D721Med (cell line): ENCODE measurements at places on chromosomes 5 and 9.

- DNase-seq = no peak
These were observed 3.3 kb upstream of the TSLP start for GRCh38 chr5:111068213-111068612.

GRCh38 chr5:96687812-96688453 lies 25.8 kb downstream of the CAST start:
- DNase-seq = no peak

- no peak for DNase-seq
These were observed 38.9 kb downstream of the RXRA start for GRCh38 chr9:134365115-134365596.

- DNase-seq = no peak
These were observed 437.0 kb upstream of the TRPC7 start for GRCh38 chr5:136802383-136802782.

DNA sequence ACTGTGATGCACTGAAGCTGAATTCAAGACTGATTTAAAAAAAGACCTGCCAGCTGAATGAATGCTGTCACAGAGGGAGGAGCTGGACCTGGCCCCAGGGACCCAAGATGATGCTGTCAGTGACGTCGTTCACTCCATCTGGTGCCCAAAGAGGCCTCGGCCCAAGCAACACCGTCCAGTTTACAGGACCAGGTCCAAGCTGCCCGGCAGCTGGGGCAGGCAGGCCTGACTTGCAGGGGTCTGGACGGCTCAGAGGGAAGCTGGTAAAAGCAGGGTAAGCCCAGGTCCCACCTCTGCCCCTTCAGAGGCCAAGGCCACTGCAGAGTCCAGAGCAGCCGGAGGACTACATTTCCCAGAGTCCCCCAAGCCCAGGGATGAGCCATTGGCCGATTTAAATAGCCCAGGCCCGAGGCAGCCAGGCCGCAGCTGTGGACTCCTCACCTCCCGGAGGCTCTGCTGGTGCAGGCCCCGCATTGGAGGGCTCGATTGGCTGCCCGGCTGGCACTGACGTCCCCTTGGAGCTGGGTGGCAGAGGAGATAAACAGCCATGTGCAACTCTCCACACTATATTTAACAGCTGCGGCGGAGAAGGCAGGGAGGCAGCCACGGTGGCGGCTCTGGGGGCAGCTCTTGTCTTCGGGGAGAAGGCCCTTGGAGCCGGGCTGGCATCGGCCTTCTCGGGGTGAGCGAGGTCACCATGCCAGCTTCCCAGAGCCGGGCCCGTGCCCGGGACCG lies at the start of gene PLPP7:
TSS of gene PLPP7 (plus strand) at position 423 of the 735 bp plus-strand sequence. CDS start at position 698, 275 bp downstream.
- DNase-seq = peak; percentile 97

DNA sequence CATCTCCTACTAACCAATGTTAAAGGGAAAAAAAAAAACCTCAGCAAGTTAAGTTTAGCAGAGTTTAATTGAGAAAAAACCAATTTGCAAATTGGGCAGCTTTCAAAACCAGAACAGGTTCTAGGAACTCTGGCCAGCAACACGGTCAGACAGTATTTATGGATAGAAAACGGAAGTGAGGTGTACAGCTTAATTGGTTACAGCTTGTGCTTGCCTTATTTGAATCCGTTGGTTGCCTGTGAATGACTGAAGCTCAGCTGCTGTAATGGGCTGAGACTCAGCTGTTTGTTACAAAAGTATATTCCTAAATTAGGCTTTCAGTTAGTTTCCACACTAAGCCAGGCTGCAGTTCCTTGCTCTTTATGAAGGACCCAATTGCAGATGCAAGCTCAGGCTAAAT lies 217.0 kb downstream of the SREK1 start:
- no peak for DNase-seq

DNA sequence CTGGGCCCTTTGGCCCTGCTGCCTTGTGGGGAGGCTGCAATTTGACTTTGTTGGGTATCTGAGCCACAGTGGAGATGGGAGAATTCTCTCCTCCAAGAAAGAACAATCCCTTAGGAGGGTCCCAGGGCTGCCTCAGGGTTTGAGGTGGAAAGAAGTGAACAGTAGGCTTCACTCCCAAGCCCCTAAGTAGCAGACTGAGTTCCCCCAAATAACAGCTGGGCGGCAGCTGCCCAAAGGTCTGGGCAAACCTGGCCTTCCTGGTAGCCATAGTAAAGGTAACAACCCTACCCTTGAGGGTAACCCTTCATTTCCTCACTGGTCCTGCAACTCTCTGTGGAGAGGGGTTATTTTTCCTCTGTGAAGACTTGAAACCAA lies 746 bp downstream of the RGS3 start:
- no peak for DNase-seq

DNA sequence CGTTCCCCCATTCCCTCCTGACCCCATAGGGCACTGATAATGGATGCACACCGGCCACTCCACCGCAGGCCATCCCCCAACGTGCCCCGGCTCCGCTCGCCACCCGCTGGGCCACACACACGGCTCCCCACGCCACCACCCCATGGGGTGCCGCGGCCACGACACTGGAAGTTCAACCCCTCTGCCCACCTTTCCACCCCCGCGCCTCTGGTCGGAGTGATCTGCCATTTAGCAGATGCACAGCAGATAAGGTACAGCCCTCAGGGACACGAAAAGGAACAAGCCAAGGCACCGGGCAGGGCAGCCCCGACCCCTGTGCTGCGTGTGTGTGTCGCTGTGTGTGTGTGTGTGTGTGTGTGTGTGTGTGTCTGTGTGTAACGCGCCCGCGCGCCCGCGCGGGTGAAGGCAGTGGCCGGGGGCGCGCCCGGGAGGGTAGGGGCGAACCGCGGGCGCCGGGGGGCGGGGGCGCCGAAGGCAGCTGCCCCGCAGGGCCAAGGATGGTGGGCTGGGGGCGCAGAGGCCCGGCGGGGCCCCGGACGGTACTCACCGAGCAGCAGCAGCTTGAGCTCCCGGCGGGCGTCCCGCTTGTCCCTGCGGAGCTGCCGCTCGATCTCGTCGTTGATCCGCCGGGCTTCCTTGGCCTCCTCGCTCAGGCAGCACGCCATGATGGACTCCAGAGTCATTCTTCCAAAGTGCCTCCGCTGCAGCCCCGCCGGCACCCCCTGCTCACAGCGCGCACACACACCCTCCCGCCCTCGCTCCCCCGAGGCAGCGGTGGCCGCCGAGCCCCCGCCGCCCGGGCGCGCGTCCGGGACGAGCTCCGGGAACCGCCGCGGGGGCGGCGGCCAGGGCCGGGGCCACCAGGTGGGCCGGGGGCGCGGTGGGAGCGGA lies 813 bp downstream of the GNAQ start:
- DNase-seq = no peak

GRCh38 chr9:95570646-95571045 lies 53.9 kb upstream of the PTCH1 start:
- DNase-seq = no peak

DNA sequence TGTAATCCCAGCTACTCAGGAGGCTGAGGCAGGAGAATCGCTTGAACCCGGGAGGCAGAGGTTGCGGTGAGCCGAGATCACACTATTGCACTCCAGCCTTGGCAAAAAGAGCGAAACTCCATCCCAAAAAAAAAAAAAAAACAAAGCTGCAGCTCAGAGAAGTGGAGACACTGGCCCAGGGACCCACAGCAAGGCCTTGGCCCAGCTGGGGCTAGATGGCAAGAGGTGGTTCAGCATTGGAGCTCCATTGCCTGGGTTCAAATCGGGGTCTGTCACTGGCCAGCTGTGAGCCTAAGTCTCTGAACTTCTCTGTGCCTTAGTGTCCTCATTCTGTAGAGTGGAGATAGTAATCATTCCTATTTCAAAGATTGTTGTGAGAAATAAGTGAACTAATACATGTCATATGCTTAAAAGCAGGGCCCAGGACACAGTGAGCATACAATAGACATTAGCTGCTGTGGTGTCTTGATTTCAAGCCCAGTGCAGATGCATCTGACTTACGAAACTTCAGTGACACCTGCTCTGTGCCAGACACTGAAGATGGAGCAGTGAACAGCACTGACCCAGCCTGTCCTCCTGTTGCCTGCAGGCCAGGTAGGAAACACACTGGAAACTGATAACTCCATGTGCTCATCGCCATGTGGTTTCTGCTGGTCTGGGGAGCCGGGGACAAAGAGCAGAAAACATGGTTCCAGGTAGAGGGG lies 127.7 kb downstream of the C9orf50 start:
- no peak for DNase-seq

GRCh38 chr5:68515514-68515913 lies 300.0 kb downstream of the PIK3R1 start:
- no peak for DNase-seq
